ENCODE measurements at places on chromosomes 11 and 22.

GRCh38 chr11:114362326-114362725 lies 38.0 kb downstream of the C11orf71 start:
- no peak for DNase-seq

- DNase-seq = no peak
These were observed 19.7 kb upstream of the MUC5AC start for GRCh38 chr11:1138097-1138496.

DNA sequence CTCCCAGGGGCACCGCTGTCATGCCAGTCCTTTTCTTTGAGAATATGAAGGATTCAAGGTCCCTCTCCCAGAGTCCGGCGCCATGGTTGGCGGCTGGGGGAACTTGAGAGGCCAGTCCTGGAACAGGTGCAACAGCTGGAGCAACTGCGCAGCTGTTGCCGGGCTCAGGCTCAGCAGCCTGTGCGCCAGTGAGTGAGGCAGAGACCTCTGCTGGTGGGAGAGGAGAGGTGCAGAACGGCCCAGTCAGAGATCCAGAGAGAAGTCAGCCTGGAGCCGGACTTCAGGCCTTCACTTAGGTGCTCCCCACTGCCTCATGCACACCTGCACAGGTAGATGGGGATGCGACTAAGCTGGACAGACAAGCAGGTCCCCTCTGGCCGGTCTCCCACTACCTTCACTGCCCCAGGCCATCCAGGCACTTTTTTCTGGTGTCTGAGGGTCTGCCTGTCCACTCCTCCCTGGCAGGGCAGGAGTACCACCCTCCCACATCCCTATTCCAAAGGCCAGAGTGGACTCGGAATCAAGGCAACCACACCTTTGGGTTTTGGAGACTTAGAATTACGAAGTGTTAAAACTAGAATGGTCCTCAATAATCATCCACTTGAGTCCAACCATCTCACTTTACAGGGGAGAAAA lies 4.6 kb downstream of the CHRDL2 start:
- peak; percentile 86 for DNase-seq

- no peak for DNase-seq
These were observed 759 bp downstream of the DESI1 start for GRCh38 chr22:41619979-41620588.

DNA sequence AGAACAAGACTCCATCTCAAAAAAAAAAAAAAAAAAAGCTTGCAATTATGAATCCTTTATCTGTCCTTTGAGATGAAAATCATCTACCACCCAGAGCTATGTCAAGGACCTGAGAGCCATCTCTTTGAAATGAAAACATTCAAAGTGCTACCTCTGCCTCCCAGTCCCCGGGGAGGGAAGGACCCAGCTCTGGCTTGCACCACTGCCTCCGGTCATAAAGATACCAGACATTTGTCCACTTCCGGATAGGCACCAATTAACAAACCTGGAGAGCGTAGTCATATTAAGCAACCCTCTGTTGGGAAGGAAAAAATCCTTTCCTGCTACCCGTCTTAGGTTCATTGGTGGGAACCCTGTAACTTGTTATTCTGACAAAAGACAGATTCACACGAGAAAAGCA lies 98.6 kb downstream of the ARHGAP8 start:
- DNase-seq = no peak

DNA sequence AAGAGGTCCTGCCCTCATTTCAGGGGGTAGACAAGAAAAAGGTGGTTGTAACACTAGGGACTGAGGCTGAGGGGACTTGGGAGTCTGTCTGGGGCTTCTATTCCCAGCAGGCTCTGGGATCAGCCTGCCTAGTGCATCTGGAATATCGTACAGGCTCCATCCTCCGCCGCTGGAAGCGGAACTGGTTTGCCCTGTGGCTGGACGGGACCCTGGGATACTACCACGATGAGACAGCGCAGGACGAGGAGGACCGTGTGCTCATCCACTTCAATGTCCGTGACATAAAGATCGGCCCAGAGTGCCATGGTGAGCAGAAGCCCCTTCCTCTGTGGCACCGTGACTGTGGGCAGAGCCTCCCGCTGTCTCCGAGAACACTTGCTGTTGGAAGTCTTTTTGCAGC lies 4.0 kb downstream of the PLEKHB1 start:
- no peak for DNase-seq

DNA sequence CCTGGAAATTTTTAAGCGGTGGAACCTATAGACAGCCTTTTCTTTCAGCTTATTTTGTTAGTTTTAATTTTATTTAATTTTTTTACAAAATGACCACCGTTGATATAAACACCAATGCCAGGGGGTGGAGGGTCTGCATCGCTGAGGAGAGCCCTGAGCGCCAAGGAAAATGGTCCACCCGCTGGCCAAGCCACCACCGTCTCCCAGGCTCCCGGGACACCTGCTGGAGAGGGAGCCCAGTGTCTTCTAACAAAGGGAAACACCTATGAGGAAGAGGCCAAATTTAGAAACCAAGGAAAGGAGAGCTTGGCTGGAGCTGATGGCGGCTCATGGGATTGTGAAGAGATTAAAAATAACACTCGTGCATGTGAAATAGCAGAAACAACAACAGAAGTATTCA lies 288 bp upstream of the KRTAP5-8 start:
- DNase-seq = no peak

GRCh38 chr11:26219183-26220117 lies 112.5 kb upstream of the ANO3 start:
- no peak for DNase-seq

DNA sequence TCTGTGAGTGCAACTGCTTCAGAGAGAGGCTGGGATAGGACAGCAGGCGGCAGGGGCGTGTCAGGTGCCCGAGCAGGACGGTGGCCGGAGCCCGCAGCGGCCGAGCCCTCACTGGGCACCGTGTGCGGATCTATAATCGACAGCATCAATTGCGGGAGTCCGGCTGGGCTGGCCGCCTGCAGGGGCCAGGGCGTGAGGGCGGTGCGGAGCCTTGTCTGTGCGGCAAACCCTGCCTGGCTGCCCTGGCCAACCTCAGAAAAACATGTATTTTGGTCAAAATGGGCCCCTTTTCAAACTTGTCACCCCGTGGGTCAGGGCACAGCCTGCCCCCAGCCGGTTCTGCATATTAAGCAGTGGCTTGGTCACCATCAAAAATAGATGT lies 91.3 kb upstream of the KCNQ1OT1 start:
- no peak for DNase-seq

- DNase-seq = no peak
These were observed 85.6 kb downstream of the KIRREL3 start for GRCh38 chr11:126914941-126915340.

DNA sequence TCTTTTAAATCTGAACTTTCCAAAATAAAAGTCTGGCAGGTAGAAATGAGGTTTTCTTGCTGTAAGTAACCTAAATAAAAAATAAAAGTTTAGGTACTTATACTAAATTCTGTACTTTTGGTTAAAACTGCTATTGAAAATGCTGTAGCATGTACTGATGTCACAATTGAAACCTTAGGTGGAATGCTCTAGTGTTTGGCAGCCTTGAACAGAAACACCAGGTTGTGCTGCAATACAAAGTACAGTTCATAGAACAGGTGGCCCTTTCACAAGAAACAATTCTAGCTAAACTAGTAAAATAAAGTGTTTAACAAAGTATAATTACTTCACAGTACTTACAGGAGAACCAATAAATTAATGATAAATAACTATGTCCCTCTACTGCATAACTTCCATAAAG lies 25.1 kb downstream of the NPAT start:
- no peak for DNase-seq

GRCh38 chr11:14645015-14645912 lies 1.7 kb downstream of the PDE3B start:
- DNase-seq = peak; percentile 37

- no peak for DNase-seq
These were observed 12.4 kb upstream of the SERPIND1 start for GRCh38 chr22:20761536-20761935.

GRCh38 chr22:37981282-37982011 lies 2.9 kb downstream of the SOX10 start:
- no peak for DNase-seq

- DNase-seq = peak; percentile 91
These were observed 94.3 kb downstream of the SLC17A6 start for GRCh38 chr11:22432291-22433093.

GRCh38 chr11:131588057-131588456 lies 217.6 kb downstream of the NTM start:
- DNase-seq = no peak

GRCh38 chr22:49523374-49524008 lies 304.2 kb downstream of the BRD1 start:
- DNase-seq = no peak

DNA sequence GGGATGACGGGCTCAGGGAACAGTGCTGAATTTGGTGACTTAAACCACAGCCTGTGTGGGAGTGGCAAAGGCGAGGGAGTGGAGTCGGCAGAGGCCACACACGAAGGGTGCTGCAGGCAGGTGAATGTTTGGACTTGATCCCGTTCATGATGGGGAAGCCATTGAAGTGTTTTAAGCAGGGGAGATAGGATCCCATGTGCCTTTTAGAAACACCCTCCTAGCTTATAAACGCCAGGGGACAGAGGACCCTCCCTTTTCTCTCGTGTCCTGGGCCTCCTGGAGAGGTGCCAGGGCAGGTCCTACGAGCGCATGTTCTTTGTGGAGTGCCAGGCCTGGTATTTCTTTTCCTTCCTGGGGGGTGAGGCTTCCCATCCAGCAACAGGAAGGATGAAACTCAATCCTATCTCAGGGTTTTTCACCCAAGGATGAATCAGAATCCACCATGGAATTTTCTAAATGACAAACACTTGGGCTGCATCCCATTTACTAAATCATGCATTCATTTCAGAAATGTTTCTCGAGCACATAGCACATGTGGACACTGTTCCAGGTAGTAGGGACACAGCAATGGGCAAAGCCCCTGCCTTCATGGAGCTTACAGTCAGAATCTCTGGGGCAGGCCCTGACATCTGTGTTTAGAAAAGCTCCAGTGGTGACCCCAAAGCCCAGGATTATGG lies 59.6 kb downstream of the CHRDL2 start:
- DNase-seq = no peak

DNA sequence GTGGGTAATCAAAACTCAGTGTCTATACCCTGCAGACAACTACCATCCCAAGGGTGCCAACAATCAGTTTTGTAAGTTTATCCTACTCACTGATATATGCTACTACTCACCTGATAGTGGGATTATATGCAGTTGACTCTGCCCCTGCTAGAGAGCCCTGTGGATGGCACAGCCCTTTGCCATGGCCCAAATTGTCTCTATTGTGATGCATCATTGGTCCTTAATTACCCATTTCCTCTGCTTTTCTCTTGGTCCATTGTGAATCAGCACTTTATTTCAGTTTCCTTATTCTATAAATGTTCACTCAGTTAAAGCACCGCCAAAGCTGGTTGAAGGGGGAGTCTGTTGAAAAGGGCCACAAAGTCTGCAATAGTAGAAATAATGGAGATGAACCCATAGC lies 42.3 kb downstream of the PLAAT5 start:
- no peak for DNase-seq

GRCh38 chr22:37922191-37922590 lies 16.1 kb downstream of the MICALL1 start:
- no peak for DNase-seq

DNA sequence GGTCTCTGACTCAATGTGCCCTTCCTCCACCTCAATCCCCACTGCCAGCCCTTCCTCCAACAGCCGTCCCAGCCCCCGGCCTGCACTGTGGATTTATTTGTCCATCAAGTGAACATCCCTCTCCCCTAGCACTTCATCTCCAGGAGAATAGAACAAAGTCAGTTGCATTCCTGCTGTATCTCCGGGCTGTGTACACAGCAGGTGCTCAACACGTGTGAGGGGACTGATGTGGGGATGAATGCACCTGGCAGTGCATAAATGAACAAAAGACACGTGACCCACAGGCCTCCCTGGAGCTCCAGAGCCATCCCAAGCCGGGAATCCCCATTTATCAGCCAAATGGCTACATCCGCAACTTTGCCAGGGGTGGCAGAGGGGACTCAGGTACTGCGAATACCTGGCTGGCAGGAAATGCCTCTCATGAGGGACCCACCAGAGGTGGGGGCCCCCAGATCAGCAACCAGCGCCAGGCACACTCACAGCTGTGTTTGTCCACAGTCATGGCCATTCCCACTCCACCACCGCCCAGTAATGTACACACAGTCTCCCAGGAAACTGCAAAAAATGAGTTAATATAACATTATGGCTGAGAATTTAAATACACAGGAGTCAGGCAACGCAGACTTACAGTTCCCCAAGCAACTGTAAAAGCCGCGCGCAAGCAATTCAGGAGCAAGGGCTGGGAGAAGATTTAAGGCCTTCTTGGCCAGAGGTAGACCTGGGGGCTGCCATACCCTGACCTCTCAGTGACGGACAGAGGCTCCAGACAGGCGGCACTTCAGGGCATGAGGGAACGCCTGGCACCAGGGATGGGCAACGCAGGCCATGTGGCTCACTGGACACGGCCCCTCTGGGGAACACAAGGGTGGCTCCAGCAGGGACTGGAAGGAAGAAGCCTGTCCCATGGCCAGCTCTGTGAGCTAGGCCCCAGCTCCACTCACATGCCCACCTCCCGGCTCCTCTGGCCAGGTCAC lies 50.3 kb upstream of the TCF20 start:
- DNase-seq = no peak

- DNase-seq = peak; percentile 36
These were observed 84.9 kb upstream of the NARS2 start for GRCh38 chr11:78659326-78660270.

GRCh38 chr11:20081336-20081735 lies 78.9 kb downstream of the DBX1 start:
- no peak for DNase-seq

GRCh38 chr11:123143476-123143875 lies 51.6 kb downstream of the CLMP start:
- no peak for DNase-seq

DNA sequence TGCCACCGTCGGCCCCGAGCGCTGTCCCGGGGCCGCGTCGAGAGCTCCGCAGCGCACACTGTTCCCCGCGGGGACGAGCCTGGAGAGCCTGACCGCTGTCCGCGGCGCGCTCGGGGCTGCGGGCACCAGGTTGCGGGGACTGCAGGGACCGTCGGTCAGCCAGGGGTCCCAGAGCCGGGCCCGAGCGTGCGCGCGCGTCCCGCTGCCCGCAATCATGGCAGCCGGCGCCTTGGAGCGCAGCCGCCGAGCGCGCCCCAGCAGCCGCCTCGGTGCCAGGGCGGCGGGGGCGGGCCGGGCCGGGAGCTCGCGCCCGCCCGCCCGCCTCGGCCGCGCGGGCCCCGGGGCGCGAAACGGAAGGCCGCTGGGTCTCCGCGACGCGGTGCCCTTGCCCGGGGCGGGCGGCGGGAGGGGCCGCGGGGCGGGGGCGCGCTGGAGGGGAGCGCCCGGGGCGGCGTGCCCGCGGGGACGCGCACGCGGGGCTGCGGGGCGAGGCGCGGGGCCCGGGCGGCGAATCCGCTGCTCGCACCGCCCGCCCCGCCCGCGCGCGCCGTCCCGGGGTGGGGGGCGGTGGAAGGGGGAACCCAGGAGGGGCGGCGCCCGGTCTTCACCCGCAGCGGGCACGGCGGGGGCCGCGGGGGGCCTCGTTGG lies 79.4 kb upstream of the PPARA start:
- DNase-seq = no peak

- DNase-seq = no peak
These were observed 82.9 kb downstream of the KCNJ1 start for GRCh38 chr11:128784059-128784804.

GRCh38 chr11:58498464-58498863 lies 9.4 kb downstream of the OR5B21 start:
- no peak for DNase-seq

- no peak for DNase-seq
These were observed 216.9 kb upstream of the SYN3 start for GRCh38 chr22:33275073-33275443.
